ENCODE measurements at places on chromosomes 11 and 22.
A peak's percentile ranks its signal among the peaks of the same experiment; 100 is the strongest.

GRCh38 chr22:50505776-50506610 lies 1.5 kb downstream of the LMF2 start:
- no peak for DNase-seq

DNA sequence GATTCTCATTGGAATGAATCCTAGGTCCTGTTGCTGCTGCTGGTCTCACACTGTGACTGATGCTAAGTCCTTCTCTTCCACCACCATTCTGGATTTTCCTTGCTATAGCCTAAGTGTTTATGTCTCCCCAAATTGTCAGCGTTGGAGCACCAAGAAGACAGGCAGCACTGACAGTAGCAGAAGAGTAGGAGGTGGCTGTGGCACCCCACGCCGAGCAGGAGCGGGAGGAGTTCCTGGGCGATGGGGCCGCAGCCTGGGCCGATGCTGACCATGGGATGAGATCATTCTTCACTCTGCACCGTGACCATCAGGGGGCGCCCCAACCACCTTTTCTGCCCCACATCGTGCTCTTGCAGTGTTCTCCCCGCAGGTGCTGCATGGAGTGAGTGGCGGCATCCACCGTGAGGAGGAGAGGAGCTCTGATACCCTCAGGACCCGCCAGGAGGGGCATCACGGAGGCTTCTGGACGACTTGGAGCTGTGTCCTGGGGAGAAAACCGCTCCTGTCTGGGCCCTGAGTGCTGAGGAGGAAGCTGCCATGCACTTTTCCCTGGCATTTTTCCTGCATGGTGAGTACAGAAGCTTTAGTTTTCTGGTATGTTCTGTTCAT lies 57.0 kb downstream of the LRRC74B start:
- DNase-seq = peak; percentile 63

DNA sequence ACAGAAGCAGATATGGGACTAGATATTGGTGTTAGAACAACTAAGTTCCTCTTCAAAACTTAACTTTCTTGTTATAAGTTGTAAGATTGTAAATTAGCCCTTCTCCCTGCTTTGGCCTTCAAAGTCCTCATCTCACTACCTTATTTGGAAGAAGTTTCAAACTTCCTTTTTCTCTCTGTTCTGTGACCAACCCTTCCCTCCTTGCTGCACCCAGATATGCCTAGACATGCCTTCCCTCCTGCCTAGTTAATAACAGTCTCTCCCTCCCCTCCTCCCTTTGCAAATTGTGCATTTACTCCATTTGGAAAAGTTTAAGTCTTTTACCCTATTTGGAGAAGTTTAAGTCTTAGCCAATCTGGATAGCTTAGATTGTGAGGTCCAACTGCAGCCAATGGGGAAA lies 4.9 kb downstream of the OR52K2 start:
- no peak for DNase-seq

DNA sequence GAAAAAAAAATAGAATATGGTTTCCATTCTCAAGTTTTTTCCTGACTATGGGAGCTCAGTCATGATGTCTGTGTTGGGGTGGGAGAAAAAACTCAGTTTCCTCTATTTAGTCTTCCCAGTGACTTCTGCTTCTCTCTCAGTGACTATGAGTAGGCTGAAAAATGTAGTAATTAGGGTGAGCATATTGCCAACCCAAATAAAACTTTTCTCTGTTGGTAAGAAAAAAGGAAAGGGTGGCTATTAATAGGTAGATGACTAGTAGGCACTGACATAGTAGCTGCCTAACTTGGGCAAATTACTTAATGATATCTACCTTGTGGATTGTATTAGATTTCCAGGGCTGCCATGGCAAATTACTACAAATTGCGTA lies 34.2 kb upstream of the BIRC3 start:
- DNase-seq = no peak
